ENCODE measurements at places on chromosomes 2 and 18. TPM values are rescaled to one million over a fixed set of nuclear protein-coding genes. Genes with fewer than 3 reads are reported as not detected.

- DNase-seq, result no peak
Observed at GRCh38 chr2:35416391-35417140, 939.0 kb upstream of the CRIM1 start.

YES1 gene
- 62.3 TPM for polyA plus RNA-seq

NAB1 gene
- polyA plus RNA-seq, result 57.2 TPM

DNA sequence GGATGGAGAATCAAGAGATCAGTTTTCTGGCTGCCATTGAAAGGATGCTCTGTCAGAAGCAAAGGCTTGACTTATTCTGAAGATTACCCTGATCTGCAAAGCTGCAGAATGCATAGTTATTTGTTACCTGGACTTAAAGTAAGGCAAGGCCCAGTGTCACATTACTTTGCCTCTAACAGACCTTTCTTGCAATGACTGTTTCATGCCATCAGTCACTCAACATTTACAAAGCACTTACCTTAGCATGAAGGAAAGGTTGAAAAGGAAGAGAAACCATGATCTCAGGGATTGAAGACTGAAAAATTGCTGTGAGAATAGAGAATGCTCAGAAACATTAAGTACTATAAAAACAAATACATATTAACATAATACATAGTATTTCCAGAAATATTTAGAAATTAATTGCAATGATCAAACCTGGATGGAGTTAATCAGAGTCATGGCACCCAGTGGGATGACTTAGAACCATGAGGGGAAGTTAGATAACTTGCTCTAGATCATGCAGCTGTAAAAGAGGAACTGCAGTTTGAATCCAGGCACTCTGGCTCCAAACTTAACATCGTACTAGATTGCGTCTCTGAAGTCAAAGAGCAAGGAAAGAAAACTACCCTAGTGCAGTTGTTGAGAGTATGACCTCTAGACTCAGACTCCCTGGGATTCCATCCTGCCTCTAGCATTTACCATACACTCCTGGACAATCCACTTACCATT is 26.5 kb upstream of the FAM117B start:
- DNase-seq, result no peak

DNA sequence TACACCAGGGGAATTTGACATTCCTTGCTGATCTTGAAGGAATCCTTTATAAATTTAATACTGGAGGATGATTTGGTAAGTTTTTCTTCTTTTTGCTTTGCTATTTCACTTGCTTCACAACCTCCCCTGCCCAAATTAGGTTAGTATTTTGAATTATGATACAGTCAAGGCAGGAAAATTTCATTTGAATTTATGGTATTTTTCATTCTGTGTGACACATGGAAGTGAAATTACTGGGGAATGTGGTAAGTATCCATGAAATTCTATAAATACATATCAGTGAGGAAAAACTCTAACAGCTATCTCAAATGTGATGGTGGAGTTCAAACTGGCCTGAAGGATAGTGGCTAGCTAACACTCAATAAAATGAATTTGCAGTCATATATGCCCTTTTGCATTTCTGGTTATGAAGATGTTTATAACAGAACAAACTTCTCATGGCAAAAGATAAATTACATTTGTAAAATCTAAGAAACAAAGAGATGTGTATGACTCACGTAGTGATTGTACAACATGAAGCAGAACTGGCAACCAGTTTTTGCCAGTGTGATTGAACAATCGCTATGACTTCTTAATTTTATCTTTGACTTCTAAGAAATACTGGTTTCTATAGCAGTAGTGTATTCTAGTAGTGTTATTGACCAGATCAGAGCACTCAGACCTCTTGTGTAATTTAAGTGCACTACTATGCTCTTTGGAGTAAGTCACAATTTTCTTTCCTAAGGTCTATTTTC is 152.6 kb downstream of the IKZF2 start:
- no peak for DNase-seq

DNA sequence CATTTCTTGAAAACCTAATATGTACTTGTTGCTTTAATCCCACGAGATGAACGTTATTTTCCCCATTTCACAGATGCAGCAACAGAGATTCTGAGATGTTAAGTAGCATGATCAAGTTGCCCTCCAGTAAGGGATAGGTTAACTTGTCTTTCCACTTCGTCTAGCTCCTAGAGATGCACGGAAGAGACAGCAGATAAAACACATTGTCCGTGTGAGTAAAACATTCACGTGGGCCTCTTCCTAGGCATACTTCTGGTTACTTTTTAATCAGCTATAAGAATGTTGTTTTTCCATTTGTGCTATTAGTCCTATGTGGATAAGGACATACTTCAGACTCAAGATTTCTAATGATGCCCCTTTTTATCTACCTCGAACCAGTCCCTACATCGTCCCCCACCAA is 1.2 kb upstream of the ARHGAP28 start:
- no peak for DNase-seq

GRCh38 chr2:112046231-112046630 is 8.8 kb upstream of the TMEM87B start:
- DNase-seq, result no peak

DNA sequence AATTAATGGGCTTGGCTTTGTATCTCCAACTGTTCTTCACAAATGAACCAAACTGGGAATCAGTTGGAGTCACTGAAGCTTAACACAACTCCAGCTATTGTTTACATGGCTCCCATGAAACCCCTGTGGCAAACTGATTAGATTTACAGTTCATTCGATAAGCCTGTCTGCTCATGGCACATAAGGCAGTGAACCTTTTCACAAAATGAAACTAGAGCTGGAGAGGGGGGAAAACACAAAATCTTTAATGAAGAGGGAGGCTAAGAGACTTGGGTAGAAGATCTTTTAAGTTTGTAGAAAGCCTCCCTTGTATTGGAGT is 11.6 kb upstream of the ITGA6 start:
- peak; percentile 75 for DNase-seq

DNA sequence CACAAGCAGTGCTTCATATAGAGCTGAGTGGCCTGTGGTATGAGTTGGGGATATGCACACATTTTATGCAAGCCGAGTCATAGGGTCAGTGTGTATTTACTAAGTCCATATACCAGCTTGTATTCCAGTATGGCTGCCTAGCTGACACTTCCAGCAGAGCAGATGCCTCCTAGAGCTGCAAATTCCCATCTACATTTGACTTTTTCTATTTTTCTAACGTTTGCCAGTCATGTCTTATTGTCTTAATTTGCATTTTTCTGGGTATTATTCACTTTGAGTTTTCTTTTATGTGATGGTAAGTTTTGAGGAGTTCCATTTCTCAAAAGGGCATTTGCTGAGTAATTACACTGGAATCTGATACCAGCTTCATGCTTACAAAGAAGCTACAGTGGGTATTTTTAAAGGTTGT is 334.5 kb upstream of the CDH2 start:
- no peak for DNase-seq

- no peak for DNase-seq
Observed at GRCh38 chr2:111168528-111169239, 48.0 kb downstream of the BCL2L11 start.

DNA sequence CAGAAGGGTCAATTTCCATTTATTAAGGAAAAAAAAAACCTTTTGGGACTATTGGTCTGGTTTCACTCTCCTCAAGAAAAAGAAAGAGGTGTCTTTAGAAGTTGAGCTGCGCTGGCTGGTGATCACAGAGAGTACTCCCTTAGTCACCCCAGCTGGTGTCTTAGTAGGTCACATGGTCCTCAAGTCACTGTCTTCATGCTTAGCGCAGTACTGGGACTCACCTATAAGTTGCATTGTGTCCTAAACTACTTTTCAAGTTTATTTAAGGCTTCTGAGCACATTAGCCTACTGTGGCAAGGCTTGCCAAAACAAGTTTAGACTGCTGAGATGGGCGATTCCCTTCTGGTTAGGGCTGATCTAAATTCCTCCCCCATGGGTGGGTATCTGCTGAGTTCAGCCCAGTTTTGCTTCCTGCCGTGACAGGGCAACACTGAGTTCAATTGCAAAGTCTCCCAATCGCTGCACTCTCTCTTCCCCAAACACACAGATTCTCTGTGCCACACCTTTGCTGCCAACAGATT is 824.9 kb upstream of the CRIM1 start:
- no peak for DNase-seq

SP140 gene
- polyA plus RNA-seq, result 1.8 TPM

DNA sequence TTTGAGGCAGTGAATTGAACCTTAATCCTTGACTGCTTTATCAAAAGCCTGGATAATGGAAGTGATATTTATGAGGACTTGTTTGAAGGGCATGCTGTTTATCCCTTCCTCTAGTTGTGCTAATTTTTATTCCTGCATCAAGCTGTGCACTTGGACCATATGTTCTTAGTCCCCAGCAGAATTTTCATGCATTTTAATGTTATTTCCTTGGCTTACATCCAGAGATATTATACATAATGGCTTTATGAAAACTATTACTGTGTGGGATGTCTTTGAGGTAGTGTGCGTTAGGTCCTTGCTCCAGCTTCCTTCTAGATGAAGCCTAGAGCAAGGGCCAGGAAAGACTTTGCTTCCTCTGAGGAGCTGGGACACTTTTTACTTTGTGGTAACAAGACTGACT is 378.4 kb downstream of the LPIN1 start:
- DNase-seq, result no peak

CXCR2 gene
- 0.74 TPM for polyA plus RNA-seq

DNA sequence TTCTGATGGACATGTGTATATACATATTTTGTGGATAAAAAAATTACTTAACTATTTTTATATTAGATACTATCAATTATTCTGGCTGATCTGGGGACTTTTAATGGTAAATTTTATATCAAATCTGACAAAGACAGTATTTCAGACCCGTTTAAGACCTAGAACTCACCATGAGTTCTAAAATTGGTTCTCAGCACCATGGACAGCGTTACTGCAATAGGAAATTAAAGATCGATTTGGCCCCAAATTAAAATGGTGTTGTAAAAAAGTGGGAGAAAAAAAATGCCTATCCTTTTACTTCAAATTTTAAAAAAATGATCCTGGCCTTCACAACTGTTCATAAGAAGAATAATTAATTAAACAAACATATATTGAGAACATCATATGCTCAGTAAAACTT is 919 bp upstream of the SCN2A start:
- DNase-seq, result peak; percentile 28

DNA sequence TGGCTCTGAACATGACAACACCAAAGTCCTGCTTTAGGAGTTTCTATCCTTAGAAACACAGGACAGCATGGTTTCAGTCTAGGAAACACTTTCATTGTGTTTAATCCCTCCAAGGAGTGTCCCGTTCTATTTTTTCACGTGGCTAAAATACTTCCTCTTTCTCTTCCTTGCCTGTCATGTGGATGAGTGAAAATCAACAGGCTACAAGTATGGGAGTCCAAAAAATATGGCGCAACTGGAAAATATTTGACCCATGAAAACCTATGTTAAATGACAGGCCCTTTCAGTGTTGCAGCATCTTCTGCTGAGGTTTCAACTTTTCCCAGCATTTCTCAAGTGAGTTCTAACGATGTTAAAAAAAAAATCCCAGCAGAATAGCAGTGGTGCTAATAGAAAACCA is 146.3 kb downstream of the LAMA3 start:
- no peak for DNase-seq

NEDD4L gene
- 152 TPM for polyA plus RNA-seq

- DNase-seq, result peak; percentile 87
Observed at GRCh38 chr2:172102391-172103359, at the start of gene DLX2. TSS of gene DLX2 (minus strand) at chr2:172102900. CDS start at chr2:172102538, 362 bp downstream.

SCG2 gene
- polyA plus RNA-seq, result 0.54 TPM

- DNase-seq, result no peak
Observed at GRCh38 chr2:200650195-200650594, 64.4 kb downstream of the AOX1 start.

GRCh38 chr2:145744541-145745386 is 1224.8 kb upstream of the ZEB2 start:
- no peak for DNase-seq

PSMA8 gene
- polyA plus RNA-seq, result not detected

ALPI gene
- polyA plus RNA-seq, result 0.24 TPM

GRCh38 chr18:48367557-48367956 is 41.6 kb downstream of the ZBTB7C start:
- no peak for DNase-seq

- DNase-seq, result no peak
Observed at GRCh38 chr2:165682546-165682945, 111.5 kb downstream of the GALNT3 start.

DNA sequence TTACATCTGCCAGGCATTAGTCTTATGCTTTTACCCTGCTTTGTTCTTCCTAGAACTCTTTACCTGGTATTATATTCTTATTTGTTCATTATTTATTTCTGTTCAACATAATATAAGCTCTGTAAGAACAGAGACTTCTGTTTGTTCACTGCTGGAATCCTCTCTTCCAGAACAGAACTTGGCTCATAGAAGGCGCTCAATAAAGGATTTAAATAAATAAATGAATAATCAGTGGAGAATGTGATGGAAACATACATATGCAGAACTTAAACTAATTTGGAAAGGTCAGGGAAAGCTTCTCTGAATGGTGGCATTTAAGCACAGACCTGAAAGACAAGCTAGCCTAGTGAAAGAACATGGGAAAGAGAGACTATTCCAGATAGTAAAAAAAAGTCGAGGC is 24.3 kb downstream of the NCKAP1 start:
- DNase-seq, result no peak

ELOA2 gene
- 0.16 TPM for polyA plus RNA-seq

DCC gene
- polyA plus RNA-seq, result 8.0 TPM

- no peak for DNase-seq
Observed at GRCh38 chr2:30692829-30693275, 114.4 kb downstream of the CAPN13 start.

- DNase-seq, result no peak
Observed at GRCh38 chr2:179528576-179529069, 264.0 kb upstream of the SESTD1 start.

DNA sequence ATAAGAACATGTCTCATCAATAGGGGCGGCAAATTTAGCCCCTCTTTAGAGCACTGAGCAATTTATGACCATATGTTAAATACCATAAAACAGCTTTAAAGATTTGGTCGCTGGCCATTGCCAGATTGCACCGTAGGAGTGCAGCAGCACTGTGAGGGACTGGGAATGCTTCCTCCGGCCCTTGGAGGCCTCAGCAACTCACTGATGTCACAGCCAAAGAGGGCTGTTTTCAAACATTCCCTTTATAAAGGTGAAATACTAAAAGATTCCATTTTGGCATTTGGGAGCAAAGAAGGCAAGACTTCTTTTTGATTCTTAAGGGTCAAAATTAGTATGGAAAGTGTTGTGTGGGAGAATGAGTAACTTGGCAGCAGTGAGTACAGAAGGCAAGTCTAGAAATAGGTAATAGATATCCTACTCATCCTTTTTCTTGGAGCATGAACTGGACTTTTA is 63.7 kb downstream of the BABAM2 start:
- DNase-seq, result no peak

- no peak for DNase-seq
Observed at GRCh38 chr2:161228511-161229240, 68.4 kb downstream of the TANK start.

DNA sequence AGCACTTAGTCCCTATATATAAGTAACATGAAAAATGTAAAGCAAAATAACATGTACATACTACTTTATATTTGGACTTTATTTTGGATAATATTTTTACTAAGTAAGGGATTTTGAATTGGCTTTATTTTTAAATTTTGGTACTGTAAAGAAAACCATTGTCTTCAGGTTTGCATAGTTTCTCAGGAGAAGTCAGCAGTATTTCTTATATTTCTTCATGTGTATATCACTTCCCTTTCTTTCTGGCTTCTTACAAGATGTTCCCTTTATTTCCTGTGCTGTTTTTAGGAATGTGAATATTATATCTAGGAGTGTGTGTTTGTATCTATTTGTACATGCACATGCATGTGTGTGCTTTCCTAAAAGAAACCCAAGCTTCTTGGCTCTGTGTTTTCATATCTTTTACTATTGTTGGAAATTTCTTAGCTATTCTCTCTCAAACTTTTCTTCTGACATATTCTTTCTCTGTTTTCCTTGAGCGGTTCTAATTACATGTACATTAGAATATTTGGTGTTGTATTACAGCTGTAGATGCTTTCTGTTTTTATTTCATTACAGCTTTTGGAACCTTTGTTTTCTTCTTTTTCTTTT is 1549.7 kb upstream of the ACVR2A start:
- DNase-seq, result no peak
